ENCODE measurements at places on chromosomes 11 and 22. TPM values are rescaled to one million over a fixed set of nuclear protein-coding genes. Genes with fewer than 3 reads are reported as not detected.

DNA sequence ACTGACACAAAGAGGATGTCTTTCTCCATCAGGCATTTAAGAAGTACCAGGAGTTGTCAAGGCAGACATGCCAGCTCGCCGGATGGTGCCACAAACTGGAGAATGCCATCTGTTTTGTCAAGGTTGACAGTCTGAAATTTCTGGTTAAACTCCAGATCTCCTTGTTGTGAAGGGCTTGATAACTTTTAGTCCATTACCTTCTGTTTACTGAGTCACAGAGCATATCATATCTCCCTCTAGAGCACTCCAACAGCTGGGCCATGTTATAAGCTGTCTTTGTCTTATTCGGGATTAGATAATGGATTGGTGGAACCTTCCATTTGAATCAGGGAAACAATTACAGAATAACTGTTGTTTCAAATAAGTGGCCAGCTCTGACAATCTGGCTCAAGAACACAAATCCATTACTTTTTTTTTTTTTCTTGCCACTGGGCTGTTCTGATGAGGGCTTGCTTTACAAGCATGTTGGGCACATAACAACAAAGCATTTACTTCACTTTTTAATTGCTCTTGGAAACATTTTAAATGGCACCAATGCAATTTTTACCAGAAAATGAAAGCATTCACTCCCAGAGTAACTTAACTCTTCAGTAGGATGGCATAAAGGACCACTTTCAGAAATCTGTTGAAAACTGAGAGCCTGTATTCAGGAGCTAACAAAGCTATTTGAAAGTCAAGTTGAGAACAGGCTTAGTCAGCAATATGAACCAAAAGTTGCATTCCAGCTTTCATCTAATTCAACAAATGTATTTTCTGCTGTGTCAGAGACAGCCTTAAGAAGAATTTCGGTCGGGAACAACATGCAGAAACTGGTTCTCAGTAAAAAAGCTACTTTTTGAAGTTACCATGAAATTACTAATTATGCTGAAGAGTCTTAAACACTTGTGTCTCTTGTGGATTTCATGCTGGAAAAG is 227.6 kb upstream of the PITPNB start:
- DNase-seq: no peak

DNA sequence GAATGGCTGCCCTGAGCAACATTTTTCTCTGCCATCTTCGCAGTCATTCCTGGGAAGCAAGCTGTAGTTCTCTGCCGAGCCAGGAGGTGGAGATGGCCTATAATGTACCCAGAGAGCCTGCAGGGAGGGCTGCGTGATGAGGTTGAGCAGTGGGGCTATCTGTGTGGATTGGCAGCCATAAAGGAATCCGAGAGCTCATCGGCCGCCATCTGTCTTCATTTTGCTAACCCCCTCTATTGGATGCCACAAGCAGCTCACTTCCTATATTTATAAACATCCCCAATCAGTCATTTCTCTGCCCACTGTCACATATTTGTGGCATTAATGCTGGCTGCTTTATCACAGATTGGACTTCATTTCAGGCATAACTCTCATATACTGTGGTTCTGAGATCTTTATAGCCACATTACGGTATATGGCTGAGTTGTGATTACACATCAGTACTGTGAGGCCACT is 209.5 kb downstream of the NTM start:
- no peak for DNase-seq

GRCh38 chr11:45174168-45174835 is 27.9 kb downstream of the PRDM11 start:
- DNase-seq: no peak

DNA sequence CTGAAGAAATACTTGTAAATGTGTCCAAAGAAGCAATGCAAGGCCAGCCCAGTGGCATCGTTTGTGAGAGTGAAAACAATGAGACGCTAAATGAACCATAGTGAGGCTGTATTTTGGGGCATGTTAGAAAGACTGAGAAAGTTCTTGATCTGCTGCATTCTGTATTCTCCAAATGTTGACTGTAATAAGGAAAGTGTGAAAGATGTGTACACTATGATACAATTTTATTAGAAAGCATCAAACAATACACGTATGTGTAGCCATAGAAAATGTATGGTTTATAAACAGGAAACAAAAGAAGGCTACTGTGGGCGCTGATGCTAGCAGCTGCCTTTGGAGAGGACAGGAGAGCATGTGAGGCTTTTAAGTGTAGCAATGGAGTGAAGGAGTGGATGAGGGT is 233.5 kb upstream of the E2F8 start:
- no peak for DNase-seq

- DNase-seq: peak; percentile 57
Observed at GRCh38 chr11:130451231-130452019, 3.0 kb downstream of the ADAMTS15 start.

GRCh38 chr11:12031856-12032544 is 23.6 kb upstream of the DKK3 start:
- DNase-seq: no peak

DNA sequence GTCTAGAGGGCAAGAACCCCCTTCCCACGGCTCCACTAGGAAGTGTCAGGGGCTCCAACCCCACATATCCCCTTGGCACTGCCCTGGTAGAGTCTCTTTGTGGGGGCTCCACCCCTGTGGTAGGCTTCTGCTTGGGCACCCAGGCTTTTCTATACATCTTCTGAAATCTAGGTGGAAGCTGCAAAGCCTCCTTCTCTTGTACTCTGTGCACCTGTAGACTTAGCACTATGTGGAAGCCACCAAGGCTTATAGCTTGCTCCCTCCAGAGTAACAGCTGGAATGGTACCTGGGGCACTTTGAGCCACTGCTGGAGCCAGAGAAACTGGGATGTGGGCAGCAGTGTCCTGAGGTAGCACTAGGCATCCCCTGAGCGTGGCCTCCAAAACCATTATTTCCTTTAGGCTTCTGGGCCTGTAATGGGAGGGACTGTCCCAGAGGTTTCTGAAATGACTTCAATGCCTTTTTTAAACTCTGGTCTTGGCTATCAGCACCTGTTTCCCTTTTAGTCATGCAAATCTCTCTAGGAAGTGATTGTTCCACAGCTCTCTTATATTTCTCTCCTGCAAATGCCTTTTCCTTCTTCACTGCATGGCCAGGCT is 68.4 kb downstream of the TRAF6 start:
- DNase-seq: no peak

DNA sequence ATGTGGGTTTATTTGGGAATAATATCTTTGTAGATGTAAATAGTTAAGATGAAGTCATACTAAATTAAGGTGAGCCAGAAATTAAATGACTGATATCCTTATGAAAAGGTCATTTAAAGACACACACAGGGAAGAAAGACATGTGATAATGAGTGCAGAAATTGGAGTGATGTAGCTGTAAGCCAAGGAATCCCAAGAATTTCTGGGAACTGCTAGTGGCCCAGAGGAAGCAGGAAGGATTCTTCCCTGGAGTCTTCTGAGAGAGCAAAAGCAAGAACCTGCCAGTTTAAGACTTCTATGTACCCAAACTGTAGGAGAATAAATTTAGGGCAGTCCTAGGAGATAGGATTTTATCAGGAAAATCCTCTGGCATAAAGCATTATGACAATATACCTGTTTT is 66.9 kb downstream of the LRRC4C start:
- no peak for DNase-seq

DNA sequence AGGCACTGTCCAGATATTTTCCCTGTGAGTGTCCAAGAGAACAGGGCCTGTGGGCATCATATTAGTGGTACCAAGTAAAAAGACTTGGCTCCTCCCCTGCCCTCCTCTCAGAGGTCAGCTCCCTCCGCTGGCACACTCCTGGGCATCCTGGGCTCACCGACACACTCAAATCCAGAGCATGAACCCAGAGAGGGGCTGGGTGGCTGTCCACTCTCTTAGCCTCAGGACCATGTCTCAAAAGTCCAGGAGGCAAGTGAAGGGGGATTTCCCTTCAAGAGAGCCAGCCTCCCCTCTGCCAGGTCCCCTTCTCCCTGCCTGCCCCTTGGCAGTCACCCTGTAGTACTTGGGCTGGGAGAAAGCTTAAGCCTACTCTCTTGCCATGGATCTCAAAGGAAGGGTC is 10.3 kb downstream of the BCL9L start:
- no peak for DNase-seq

DNA sequence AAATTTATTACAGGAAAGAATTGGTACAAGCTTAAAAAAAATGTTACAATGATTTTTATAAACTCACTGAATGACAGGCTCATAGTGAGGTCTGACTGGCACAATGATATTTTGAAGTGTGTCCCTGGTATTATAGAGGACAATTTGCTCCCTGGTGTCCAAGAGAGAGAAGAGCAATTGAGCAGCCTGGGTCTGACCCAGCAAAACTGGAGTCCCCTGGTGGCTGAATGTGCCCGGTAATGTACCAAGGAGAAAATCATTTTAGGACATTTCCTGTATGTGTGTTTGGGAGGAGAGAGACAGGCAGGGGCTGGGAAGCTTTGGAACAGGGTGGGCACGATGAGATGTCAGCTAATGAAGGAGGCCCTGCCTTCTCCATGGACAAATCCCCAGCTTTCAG is 125.3 kb downstream of the APOL5 start:
- no peak for DNase-seq

GRCh38 chr11:126421271-126421671 is 65.8 kb downstream of the ST3GAL4 start:
- DNase-seq: no peak

DNA sequence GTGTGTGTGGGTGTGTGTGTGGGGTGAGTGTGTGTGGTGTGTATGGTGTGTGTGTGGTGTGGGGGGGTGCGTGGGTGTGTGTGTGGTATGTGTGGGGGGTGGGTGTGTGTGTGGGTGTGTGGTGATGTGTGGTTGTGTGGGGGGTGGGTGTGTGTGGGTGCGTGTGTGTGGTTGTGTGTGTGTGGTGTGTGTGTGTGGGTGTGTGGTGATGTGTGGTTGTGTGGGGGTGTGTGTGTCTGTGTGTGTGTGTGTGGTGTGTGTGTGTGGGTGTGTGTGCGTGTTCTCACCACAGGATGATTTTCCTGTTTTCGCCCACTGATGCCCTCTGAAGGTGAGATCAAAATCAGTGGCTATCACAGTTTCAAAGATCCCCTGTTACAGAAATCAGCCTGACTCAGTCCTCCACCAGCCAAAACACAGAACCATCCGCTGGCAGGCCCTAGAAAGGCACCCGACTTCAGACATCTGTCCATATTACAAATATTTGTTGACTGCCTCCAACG is 24.7 kb downstream of the CPT1A start:
- DNase-seq: no peak

GRCh38 chr22:45702981-45703380 is 31.3 kb downstream of the ATXN10 start:
- DNase-seq: no peak

GRCh38 chr11:100908746-100909145 is 220.9 kb downstream of the PGR start:
- DNase-seq: no peak

GRCh38 chr11:122030286-122030685 is 85.7 kb downstream of the BLID start:
- DNase-seq: no peak

GRCh38 chr11:416757-417621 is 2.2 kb upstream of the SIGIRR start:
- DNase-seq: peak; percentile 66

DNA sequence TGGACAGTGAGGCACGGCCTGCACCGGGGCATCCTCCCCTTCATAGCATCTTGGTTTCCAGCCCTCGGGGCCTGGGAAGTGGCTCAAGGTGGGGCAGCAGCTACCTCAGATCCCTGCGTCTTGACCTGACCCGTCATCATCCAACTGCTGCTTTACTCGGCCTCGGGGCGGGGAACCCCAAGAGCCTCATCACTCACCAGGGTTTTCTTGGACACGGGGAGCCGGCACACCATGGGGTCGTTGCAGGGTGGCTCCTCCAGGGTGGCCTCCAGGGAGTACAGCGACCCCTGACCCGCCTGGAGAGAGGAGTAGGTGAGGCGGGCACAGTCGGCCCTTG is 651 bp downstream of the CTSF start:
- no peak for DNase-seq

GRCh38 chr11:129383060-129383459 is 7.4 kb downstream of the BARX2 start:
- no peak for DNase-seq

- DNase-seq: no peak
Observed at GRCh38 chr11:10818594-10818993, 9.9 kb upstream of the EIF4G2 start.

Gene BDNF
- total RNA-seq: 3.1 TPM

Gene LARGE2
- not detected for total RNA-seq

Gene MUC6
- not detected for total RNA-seq

Gene TMEM121B
- 1.5 TPM for total RNA-seq

Gene ARAP1
- total RNA-seq: 51.9 TPM

Gene SRPRA
- total RNA-seq: 64.2 TPM

Gene OR52L1
- not detected for total RNA-seq

All from left ventricle myocardium inferior (tissue), 1 donor.